ENCODE measurements at places on chromosomes 16 and 17.

GRCh38 chr17:40696651-40697072 lies 6.9 kb downstream of the KRT24 start:
- no peak for DNase-seq

- DNase-seq, result no peak
Observed at GRCh38 chr17:75635610-75636202, 2.5 kb downstream of the SMIM5 start.

DNA sequence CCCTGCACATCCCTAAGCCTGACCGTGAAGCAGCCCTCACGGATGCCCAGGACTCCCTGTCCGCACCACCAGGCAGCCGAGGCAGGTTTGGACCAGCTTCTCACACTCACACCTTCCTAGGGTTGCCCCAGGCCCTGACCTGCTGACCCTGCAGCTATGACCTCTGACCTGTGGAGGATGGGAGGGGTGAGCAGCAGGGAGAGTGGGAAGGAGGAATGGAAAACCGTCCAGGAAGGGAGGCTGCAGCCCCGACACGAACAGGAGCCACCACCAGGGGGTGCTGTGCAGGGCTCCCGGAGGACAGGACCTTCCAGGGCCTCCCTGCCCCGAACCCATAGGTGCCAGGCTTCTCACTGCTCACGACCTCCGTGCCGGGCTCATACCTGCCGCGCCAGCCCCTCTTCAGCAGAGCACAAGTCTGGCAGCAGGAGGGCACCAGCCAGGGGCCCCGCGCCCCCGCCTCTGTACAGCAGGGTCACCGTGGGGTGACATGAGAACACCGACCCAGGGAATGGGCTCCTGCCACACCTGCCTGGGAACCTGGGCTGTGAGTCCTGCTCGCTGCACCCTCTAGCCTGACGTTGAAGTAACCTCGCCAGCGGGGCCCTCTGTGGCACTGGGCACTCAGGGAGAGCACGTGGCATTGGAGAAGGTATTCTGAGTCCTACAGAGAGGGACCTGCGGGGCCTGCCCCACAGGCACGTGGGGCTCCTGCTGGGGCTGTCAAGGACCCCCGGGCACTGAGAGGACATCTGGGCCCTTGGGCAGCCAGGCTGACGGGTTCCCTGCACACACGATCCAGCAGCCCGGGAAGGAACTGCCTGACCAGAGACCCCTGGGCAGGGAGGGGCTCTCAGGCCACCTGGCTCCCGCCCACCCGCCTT lies 37.6 kb downstream of the CTU2 start:
- no peak for DNase-seq

DNA sequence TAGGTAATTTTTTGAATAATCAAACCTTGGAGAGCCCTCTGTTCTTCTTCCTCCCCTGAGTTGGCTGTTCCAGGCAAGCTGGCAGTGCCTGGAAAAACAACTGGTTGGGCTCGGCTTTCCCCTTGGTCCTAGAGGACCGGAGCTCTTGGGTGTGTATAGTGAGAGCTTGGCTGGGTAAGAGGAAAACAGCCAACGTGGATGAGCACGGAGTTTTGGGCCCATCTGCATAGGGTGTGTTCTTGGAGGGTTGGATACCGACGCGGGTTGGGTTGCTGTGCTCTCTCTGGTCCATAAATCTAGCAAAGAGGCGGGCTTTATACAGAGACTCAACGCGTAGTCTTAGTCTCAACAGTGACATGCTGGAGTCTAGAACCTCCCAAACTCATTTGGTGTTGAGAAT lies 23.2 kb downstream of the ITGB3 start:
- DNase-seq, result no peak

DNA sequence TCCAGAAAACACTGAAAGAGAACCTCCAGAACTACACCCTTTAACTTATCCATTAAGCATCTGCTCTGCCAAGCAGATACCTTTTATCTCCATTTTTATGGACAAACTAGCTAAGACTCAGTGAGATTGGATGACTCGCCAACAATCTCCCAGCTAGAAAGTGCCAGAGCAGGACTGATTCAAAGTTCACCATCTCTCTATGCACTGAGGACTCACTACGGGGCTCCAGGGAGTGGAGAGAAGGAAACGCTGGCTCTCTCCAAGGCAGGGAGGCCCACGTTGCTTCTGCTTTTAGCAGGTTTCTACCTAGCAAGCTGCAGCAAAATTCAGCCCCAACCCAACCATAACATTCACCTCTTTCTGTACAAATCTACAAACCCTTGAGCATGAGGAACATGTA lies 52.8 kb upstream of the ARHGAP44 start:
- DNase-seq, result no peak

Data from NCI-H1417 treated with DMSO at 0.1 percent for 48 hours (cell line).